ENCODE measurements at places on chromosomes 3 and 15.

GRCh38 chr3:30040126-30040525, 566.3 kb upstream of the TGFBR2 start:
- no peak for DNase-seq

DNA sequence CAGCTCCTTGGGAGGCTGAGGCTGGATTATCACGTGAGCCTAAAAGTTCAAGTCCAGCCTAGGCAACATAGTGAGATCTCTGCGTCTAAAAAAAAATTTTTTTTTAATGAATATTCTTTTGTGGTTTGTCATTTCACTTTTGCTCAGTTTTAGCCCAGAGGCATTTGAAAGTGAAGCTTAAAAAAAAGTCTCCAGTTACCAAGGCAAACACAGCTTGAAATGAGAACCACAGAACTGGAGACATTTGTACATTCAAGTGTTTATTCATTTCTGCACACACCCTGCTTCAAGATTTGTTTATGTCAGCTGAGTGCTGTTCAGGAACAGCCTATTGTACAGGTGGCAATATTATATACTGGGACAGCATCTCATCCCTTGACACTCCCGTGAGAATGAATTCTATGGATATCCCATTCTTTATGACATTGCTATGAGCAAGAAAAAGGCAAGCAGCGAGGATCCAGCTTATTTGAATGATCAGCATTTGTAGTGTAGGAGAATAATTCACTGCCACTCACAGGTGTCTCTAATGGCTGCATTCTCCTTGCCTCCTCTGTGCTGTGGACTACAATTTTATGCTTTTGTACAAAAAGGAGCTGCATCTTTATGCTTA, 444.8 kb upstream of the GRM7 start:
- DNase-seq: no peak

- DNase-seq: no peak
These were observed 921.0 kb upstream of the ROBO1 start for GRCh38 chr3:80688814-80689213.

- peak; percentile 71 for DNase-seq
These were observed 27.7 kb downstream of the TRAK1 start for GRCh38 chr3:42118762-42119361.

DNA sequence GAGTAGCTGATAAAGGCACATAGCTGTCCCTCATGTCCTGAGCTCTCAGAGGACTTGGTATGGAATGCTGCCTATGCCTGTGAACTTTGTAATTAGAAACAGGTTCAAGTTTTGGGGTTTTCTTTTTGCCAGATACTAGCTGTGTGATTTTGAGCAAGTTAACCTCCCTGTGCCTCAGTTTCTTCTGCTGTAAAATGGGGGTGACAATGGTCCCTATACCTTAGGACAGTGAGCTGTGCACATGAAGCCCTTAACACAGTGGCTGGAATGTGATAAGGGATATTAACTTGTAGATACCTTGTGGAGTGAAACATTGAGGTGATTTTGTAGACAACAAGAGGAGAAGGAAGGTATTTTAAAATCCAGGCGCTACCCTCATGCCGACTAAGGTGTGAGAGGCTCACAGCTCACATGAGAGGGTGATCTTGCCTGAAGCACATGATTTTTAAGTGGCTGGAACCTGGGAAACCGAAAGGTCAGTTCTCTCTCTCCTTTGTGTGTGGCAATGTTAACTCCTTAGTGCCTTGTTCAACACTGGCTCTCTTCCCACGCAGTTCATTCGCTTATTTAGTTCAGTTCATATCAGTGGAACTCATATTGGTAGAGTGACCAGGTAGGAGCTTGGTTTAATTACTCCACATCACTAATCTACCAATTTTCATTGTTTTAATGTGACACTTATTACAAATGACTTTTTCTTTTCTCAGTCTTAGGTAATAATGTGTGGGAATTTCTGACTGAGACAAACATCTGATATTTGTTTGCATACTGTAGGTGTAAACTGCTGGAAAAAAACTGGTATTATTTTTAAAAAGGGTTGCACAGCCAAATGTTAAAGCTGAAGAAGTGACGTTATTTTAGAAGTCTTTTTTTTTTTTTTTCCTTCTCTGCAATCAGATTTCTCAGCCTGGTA, 236.2 kb downstream of the ITPR1 start:
- no peak for DNase-seq

GRCh38 chr15:68630211-68630555, 51.4 kb downstream of the CORO2B start:
- no peak for DNase-seq

DNA sequence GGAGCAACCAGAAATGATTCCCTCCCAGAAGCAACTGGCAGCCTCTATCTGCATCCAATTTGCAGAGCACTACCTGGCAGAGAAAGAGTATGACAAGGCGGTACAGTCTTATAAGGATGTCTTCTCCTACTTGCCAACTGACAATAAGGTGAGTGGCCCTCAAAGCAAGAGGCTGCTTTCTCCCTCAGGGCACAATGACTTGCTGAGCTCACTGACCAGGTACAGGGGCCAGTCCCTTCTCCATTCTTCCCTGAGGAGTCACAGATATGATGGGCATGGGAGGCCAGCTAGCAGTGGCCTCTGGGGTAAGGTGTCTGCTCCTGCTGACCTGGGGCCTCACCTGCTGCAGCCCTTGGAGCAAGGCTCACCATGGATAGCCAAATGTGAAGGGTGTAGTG, 20.3 kb downstream of the CSRNP1 start:
- no peak for DNase-seq

DNA sequence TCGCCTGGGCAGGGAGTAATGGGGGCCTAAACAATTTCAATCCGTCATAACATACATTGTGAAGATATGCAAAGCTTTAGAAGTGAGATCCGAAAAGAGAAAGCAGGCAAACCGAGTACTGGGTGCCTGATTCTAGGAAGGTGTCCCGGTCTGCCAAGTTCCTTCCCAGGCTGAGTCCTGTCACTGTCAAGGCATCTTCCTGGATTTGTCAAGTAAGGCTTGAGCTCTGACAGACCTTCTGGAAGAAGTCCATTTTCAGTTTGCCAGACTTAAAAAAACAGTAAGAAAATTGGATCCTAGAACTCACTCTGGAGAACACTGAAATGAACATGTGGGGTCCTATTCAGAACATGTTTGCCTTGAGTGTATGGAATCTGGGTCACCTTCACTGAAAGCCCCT, 253.9 kb downstream of the RORA start:
- DNase-seq: no peak

GRCh38 chr15:37810381-37810780, 124.1 kb upstream of the TMCO5A start:
- no peak for DNase-seq

DNA sequence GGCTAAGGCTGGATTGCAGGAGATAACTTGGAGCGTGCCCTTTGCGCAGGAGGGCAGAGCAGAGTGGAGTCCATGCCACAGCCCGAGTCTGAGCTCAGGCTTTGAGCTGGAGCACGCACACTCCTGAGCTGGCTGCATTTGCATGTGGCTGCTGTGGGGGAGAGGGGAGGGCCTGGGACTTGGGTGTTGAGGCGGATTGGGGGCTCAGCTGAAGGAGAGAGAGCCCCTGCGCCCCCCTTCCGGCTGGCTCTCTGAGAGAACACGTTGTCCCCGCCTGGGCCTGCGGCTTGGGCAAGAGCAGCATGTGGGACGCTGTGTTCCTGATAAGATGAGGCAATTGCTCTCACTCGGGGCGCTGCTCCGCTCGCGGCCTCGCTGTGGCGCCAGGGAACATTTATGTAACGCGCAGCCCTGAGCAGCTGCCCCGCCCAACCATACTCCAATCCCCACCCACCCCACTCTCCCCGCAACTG, 39.1 kb downstream of the KLF13 start:
- DNase-seq: peak; percentile 73

DNA sequence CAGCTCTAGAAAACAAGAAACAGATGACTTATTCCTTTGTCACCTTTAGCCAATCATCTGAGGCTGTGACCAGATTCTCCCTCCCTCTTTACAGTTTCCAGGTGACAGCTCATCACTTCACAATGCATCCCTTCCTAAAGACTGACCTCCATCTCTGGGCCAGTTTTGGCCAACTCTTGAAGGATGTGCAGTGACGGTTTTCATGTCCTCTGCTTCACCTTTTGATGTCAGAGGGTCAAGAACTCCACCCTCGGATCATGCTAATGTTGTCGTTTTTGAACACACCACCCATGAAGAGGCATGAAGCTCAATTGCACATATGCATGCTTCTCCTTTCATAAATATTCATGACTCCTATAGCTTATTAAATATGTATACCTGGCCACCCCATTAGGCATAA, 161.2 kb upstream of the SYNPR start:
- no peak for DNase-seq

- no peak for DNase-seq
These were observed 260.1 kb upstream of the DPPA4 start for GRCh38 chr3:109597444-109597843.

GRCh38 chr15:22794063-22794462, 7.6 kb downstream of the NIPA1 start:
- DNase-seq: no peak

Measured in retina (tissue), 1 donor.